ENCODE measurements at places on chromosomes 1 and 21. TPM values are rescaled to one million over a fixed set of nuclear protein-coding genes. Genes with fewer than 3 reads are reported as not detected.

TNFRSF8 gene
- not detected for total RNA-seq

ATP1A4 gene
- not detected for total RNA-seq

CFHR3 gene
- 0.32 TPM for total RNA-seq

DMBX1 gene
- total RNA-seq, result 0.99 TPM

HRNR gene
- not detected for total RNA-seq

EFNA3 gene
- total RNA-seq, result 6.2 TPM

C1orf141 gene
- not detected for total RNA-seq

RBP7 gene
- total RNA-seq, result 11.2 TPM

WNT9A gene
- 6.0 TPM for total RNA-seq

CLEC20A gene
- total RNA-seq, result not detected

ZBTB8A gene
- 4.0 TPM for total RNA-seq

S100A7A gene
- total RNA-seq, result not detected

COL24A1 gene
- total RNA-seq, result not detected

CELA2B gene
- not detected for total RNA-seq

SIK1 gene
- total RNA-seq, result 15.5 TPM

IGSF5 gene
- total RNA-seq, result not detected

CGN gene
- 1.6 TPM for total RNA-seq

OPTC gene
- total RNA-seq, result not detected

RGS16 gene
- 0.25 TPM for total RNA-seq

CAMK2N1 gene
- 66.8 TPM for total RNA-seq

MYOC gene
- 0.06 TPM for total RNA-seq

SIM2 gene
- total RNA-seq, result 9.2 TPM

NTMT2 gene
- total RNA-seq, result not detected

ICOSLG gene
- total RNA-seq, result 2.0 TPM

All from A549 treated with ZK216348 at 1 μM for 4 hours (cell line).